ENCODE measurements at places on chromosomes 11 and 22.

GRCh38 chr11:33687733-33688479, 12.7 kb downstream of the C11orf91 start:
- peak; percentile 19 for DNase-seq

DNA sequence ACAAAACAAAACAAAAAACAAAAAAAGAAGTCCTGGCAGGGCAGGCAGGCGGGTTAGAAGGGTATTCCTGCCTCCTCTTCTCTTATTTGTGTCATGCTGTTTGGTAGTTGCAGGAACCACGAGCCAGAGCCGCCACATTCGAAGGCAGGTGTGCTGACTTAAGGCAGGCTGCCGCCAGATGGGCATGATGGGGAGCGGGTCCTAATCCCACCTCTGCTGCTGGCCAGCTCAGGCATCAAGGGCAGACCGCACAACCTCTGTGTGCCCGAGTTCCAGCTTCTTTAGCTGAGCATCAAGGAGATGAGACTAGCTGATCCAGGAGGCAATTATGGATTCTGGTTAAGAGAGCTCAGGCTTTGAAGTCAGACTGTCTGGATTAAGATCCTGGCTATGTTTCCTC, 12.1 kb downstream of the OAF start:
- no peak for DNase-seq

DNA sequence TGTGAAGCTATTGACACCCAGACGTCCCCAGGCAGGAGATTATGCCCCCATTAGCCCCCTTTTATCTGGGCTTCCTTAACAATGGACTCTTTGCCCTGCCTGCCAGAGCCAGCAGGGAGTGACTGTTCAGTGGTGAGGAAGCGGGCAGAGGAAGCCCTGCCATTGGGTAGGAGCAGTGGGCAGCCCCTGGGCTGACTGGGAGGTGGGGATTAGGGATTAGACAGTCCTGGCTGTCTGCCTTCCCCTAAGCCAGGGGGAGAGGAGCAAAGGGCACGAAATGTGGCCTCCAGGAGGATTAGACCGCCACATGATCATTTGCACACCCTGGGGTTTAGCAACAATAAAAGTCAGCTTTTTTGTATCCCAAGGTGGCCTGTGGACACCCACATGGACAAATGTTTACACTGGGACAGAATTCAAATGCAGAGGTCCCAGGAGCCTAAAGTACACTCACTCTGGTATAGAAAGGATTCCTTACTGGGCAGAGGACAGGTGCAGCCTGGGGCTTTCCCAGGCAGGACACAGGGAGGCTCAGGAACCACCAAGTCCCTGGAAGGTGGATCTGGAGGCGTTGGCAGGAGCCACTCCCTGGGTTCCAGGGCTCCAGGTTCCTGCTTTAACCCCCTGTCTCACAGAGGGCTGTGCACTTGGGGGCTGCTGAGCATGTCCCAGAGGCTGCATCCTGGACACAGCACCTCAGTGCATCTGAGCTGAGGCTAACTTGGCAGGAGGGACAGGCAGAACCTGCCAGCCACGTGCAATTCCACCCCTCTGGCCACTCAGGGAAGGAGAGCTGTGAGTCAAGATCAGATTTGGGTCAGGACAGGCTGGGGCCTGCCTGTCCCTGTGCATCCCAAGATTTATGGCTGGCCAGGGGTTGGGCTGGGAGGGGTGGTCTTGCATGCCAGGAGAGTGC, 2.1 kb downstream of the PNPLA3 start:
- no peak for DNase-seq

DNA sequence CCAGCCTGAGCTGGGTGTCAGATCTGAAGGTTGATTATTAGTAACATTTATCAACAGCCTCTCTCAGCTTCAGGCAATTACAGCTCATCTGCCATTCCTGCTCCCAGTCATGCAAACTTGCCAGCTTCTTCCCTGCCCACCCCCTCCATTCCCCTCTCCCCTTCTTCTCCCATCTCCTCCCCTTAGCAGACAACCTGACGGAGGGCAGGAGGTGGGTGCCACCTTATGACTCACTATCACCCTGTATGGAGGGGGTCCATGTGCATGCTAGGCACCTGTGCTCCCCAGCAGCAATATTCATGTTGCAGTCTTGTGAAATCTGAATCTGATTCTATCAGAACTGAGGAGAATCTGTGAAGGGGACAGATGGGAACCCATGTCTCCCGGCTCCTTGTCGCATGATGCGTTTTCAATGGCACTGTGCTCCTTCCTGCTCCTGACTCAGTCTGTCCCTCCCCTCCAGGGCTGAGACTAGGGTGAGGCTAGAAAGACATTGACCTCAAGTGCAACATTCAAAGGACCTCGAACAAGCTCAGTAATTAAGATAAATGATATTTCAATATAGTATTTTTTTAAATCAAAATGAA, 46.3 kb upstream of the TUB start:
- DNase-seq: no peak
